ENCODE measurements at places on chromosomes 1 and 21.

DNA sequence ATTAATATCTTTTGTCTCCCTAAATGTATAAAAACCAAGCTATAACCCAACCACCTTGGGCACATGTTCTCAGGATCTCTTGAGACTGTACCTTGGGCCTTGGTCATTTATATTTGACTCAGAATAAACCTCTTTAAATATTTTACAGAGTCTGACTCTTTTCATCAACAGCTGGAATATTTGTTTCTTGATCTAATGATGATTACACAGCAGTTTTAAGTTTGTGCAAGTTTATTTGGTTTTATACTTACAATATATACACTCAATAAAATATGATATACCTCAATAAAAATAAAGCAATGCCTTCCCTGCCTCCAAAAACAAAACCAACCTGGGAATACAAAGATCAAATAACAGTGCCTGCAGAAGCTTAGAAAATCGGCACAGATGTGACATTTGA is 22.0 kb downstream of the LEPR start:
- DNase-seq: no peak

GRCh38 chr1:228455715-228456114 is 31.5 kb upstream of the RNF187 start:
- no peak for DNase-seq

GRCh38 chr1:117180147-117180967 is 30.4 kb downstream of the VTCN1 start:
- DNase-seq: no peak

DNA sequence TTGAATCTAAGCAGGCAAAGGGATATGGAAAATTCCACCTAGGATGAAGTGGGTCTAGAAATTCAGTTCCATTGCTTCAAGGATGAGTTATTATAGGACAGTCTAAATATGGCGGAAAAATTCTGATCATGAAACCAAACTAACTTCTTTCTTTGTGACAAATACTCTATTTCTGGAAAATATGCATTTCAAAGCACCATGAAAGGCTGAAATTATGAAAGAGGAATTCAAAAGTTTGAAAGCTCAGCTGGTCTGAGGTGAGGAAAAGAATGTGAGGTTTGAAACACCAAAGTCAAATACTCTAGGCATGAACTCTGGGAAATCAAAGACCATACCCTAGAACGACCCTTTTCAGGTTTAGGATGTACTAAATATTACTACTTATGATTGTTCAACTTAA is 36.4 kb upstream of the COL11A1 start:
- DNase-seq: no peak

GRCh38 chr1:217564207-217564606 is 66.7 kb downstream of the GPATCH2 start:
- no peak for DNase-seq

DNA sequence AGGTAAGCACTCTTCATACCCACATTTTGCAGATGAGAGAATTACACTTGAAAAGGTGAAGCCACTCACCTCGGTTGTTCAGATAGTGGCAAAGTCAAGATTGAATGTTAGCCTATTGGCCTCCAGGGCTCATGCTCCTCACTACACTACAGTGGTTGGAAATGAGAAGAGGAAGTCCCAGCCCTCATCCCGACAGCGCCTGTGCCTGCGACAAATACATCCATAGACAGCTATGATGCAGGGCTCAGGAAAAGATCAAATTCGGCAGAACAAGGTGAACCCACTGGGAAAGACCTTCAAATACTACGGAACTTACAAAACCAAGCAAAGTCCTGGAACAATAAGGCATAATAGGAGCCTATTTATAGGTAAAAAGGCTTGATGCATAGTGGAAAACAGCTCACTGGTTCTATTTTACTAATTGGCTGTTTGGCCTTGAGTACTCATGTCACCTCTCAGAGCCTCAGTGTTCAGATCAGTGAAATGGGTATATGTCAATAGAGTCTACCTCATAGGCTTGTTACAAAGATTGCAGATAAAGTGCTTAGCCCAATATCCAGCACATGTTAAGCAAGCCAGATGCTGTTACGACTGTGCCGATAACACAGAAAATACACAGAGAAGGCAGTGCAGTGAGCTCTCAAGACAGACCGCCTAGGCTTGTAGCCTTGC is 3.5 kb downstream of the SPOCD1 start:
- no peak for DNase-seq

DNA sequence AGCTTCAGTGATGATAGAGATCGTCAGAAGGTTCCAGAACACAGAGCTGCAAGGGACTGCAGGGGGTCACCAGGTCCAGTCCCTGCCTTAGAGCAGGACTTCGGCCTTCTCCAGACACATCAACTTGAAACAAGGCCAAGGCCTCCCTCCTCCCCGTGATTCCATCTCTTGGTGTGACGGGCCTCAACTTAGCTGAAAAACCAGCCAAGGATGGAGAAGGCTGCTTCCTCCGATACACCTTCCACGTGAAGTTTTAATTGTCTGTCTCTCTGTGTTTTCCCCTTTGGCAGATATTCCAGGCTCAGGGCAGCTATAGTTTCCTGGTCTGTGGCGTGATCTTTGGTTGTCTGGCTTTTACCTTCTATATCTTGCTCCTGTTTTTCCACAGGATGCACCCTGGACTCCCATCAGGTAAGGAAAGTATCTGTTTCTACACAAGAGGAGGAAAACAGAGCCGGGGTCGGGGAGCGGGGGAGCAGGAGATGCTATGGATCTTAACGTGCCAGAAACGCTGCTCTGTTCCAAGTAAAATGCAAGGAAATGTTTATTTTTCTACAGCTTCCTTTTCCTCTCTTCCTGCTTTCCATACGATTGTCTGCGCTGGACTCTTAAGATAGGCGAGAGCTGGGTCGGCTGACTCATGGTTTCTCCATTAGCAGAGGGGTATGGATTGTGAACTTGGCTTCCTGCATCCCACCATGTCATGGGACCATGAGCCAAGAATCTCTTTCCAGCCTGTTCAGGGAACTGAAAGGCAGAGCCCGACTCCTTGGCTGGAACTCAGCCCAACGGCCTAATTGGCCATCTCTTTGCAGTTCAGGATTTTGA is 32.8 kb downstream of the ELK4 start:
- no peak for DNase-seq

GRCh38 chr21:16534408-16535101 is 804.8 kb downstream of the USP25 start:
- DNase-seq: no peak

DNA sequence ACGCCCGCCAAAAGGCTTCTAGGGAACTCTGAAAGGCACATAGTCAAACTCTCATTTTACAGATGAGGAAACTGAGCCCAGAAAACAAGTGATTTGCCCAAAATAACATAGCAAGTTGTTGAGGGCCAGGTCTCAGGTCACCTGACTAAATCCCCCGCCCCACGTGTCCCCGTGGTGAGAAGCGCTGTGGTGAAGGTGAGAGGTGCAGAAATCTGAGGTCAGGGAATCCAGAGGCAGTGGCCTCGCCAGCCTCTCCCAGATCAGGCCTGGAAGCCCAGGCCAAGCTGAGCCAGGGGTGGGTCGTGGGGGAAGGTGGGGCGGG is 5.1 kb downstream of the HDGF start:
- DNase-seq: no peak

- no peak for DNase-seq
These were observed 4.4 kb downstream of the SELENON start for GRCh38 chr1:25804244-25804963.

- DNase-seq: no peak
These were observed 56.7 kb upstream of the RGS21 start for GRCh38 chr1:192260076-192260475.

GRCh38 chr1:218660678-218661053 is 315.5 kb downstream of the TGFB2 start:
- DNase-seq: no peak

GRCh38 chr1:22318279-22318981 is 133.2 kb upstream of the ZBTB40 start:
- DNase-seq: no peak

GRCh38 chr1:205739348-205740160 is 10.4 kb downstream of the NUCKS1 start:
- no peak for DNase-seq

GRCh38 chr1:201395936-201396335 is 3.2 kb downstream of the LAD1 start:
- DNase-seq: no peak

- DNase-seq: no peak
These were observed 82.9 kb downstream of the HLX start for GRCh38 chr1:220962031-220962751.

DNA sequence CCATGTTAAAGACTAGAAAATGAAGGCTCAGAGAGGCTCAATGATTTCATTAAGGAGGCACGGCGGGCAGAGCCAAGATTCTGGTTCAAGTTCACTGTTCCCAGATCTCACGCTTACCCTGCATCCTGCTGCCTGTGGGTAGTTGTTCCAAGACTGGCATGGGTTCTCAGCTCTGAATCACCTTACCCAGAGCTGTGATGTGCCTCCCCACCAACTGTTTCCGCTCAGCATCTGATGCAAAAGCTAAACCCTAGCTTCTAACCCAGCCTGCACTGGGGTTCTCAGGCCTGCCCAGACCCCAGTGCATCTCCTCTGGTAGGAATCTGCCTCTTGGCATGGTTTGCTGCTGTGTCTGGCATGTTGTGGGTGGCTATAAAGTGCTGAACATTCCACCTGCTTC is 11.8 kb downstream of the TNR start:
- DNase-seq: no peak

DNA sequence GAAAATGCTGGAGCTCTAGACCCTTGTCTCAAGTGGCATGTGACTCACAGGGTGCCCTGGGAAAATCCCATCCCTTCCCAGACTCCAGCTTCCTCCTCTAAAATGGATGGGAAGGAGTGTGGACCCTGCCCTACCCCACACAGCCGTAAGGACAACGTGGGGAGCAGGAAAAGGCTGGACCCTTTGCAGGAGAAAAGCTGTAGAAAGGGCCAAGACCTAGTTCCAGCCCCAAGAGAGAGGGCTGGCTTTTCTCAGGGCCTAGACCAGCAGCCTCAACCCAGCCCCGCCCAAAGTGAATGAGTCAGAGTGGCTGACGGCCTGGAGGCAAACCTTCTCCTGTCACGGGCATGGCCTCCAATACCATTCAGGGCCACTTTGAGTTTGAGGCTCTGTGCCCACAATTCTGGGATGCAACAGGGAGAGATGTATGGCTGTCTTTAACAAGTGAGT is 1.1 kb downstream of the LAMB3 start:
- DNase-seq: no peak

DNA sequence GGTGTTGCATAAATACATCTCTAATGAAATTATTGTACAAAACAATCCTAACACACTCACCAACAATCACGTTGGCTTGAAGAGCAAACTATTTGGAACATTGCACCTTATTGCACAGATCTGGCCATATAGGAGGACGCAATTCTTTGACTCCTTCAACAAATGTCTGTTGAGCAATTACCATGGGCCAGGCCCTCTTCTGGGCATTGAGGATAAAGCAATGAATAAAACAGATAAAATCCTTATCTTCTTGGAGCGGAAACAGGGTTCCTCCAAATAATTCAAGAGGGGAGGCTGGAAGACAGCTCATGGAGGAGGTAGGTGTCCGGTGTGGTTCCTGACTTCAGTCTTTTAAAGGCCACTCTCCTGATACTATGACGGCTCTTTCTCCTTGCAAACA is 43.3 kb downstream of the PAX7 start:
- DNase-seq: no peak

DNA sequence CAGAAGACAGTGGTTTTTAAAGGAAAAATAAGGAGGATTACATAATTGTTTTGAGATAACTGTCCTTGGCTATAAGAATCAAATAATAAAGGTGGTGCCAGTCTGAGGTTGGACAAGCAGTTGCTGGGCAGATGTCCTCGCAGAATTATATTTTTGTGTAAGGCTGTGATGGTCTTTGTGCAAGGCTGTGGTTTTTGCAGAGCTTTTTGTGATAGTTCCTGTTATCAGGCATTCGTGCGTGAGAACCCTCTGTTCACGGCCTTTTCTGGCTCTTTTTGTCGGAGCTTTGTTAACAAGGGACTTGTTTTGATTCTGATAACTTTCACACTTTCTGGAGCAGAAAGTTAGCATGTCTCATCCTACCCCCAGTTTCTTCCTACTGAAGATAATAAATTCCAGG is 33.4 kb downstream of the SH3BP5L start:
- DNase-seq: no peak

GRCh38 chr1:118812555-118812954 is 175.6 kb downstream of the TBX15 start:
- no peak for DNase-seq

GRCh38 chr1:209511169-209511568 is 72.3 kb upstream of the CAMK1G start:
- no peak for DNase-seq

- no peak for DNase-seq
These were observed 790 bp upstream of the TSNAX start for GRCh38 chr1:231527586-231528171.

DNA sequence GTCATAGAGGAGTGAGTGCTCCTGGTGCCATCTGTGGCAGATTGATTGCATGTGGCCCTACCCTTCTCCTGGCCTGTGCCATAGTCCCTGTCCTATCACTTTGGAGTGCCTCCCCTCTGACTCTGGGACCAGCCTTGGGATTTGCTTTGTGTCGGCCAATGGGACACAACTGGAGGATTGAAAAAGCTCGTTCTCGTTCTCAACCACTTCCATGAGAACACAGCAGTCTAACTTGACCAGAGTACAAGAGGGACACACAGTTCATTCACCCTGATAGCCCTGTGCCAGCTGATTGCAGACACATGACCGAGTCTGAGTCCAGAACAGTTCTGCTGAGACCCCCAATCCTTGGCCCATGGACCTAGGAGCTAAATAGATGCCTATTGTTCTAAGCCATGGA is 47.8 kb downstream of the C1orf198 start:
- no peak for DNase-seq

DNA sequence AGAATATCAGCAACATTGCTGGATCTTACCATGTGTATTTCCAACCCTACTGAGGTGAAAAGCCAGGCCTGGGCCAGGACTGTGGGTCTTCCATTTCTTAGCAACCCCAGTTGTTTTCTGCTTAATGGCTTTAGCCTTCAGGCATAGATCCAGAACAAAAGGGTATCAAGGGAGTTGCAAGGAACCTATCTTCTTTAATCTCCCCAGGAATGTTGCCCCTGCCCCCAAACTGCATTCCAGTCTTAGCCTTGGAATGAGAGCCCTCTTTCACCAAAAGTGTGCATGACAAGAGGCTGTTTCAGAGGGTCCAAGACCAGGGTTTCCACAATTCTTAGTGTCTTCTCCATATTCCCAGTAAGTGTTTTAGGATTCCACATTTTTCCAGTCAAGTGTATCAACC is 87.9 kb upstream of the SOX13 start:
- no peak for DNase-seq

GRCh38 chr21:14482165-14482564 is 64.0 kb downstream of the SAMSN1 start:
- DNase-seq: peak; percentile 71

DNA sequence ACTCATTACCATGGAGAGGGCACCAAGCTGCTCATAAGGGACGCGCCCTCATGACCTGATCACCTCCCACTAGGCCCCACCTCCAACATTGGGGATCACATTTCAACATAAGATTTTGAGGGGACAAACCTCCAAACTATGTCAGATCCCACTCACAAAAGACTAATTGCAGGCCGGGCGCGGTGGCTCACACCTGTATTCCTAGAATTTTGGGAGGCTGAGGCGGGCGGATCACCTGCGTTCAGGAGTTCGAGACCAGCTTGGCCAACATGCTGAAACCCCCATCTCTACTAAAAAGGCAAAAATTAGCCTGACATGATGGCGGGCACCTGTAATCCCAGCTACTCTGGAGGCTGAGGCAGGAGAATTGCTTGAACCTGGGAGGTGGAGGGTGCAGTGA is 228.7 kb downstream of the CRB1 start:
- no peak for DNase-seq
